Activated CD8-positive, alpha-beta memory T cell treated with anti-CD3 and anti-CD28 coated beads for 48 hours (primary cell): ENCODE measurements at places on chromosomes 6 and 20.

DNA sequence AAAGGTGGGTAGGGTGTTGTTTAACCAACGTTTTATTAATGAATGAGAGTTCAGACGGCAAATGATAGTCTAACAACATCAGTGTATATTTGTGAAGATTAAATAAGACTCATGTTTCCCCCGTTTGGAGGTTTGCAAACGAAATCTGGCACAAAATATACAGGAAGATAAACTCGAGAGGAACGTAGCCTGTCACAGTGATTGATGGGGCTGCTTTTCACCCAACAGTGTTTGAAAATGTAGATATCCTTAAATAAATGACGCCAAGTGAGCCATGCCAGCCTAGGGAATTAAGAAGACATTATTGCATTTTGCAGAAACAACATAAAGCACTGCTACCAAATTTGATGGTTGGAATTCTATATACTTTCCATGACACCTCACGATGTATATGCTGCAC, 696.5 kb upstream of the FLRT3 start:
- DNase-seq: no peak

DNA sequence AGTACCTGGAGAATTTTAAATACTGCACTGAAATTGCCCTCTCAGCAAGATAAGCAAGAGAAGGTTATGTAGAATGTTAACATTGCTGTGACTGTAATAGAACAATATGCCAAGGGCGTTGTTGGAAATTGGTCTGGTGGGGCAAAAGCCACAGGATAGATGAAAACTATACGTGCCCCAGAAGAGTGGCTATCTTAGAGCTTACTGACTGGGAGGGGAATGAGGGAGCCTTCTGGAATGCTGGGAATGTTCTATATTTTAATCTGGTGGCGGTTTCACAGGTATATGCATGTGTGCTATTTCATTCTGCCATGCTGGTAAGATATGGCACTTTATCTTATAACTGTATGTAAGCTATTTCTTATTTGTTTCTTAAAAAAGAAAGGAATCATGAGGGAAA, 35.2 kb upstream of the YWHAB start:
- no peak for DNase-seq

GRCh38 chr6:1509241-1509640, 100.5 kb upstream of the FOXC1 start:
- no peak for DNase-seq

DNA sequence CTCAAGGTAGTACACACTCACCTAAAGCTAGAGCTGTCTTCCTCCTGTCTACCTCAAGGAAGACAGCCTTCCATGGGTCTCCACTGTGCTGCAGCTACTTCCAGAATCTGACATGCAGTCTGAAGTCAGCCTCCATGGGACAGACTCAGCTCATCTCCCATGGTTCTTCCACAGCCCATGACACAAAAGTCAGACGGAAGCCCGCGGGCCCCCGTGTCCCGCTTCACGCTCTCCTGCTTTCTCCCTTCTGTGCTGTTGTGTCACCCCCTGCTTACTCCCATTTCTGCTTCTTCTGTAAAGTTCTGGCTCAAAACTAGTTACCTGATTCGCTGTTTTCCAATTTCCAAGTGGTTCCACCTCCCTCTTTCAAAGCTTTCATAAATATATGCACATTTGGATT, 184.5 kb downstream of the SYNE1 start:
- DNase-seq: no peak

- DNase-seq: no peak
Observed at GRCh38 chr6:114446342-114446741, 103.5 kb upstream of the HS3ST5 start.

DNA sequence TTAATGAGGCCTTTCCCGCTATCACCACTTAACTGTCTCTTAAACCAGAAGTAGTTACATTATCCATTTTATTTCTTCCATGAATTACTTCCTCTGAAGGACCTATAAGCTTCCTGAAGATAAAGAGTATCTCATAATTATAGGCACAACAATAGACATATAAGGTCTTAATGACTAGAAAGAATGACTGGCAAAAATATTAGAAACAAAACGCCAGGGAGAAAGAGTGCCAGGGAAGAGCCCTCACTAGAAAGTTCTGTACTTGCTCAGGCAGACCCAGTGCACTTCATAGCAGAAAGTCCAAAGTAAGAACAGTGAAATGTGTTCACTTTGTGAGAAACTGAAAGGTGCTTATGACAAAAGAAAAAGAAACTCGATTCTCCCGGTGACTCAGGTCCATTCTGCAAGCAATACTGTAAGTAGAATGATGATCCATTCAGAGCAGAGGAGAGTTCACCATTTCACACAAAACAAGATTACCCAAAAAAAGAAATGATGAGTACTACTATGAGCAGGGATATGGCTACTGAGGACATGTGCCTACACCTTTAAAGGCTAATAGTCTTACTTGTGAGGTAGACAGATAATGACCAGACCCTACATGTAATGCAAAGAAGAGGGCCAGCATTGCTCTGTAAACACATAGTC, 5.5 kb downstream of the ZNF334 start:
- no peak for DNase-seq

DNA sequence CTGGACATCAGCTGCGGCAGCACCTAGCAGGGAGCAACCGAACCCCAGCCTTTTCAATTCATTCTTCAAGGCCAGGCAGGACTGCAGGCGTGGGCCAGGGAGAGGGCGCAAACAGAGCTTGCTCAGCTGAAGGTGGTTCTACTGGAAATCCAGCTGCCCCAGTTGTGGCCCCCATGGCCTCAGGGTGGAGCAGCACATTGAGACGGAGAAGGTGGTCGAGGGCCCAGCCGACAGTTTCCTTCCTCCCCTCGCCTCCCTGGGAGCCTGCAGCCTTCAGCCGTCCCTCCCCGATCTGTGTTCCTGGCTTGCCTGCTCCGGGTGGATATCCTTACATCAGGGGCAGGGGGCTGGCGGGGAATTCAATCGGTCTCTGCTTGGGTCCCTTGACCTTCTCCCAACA, 217.8 kb downstream of the ANKRD60 start:
- DNase-seq: no peak

- no peak for DNase-seq
Observed at GRCh38 chr20:6579824-6580223, 187.7 kb upstream of the BMP2 start.

- no peak for DNase-seq
Observed at GRCh38 chr6:14660806-14661579, 543.4 kb downstream of the CD83 start.

- no peak for DNase-seq
Observed at GRCh38 chr20:3681352-3681930, 369 bp downstream of the ADAM33 start.

GRCh38 chr6:83220121-83220520, 27.0 kb downstream of the RWDD2A start:
- DNase-seq: no peak

- no peak for DNase-seq
Observed at GRCh38 chr6:46653439-46654195, 842 bp downstream of the SLC25A27 start.

- DNase-seq: no peak
Observed at GRCh38 chr6:159104931-159105330, 60.1 kb upstream of the TAGAP start.

DNA sequence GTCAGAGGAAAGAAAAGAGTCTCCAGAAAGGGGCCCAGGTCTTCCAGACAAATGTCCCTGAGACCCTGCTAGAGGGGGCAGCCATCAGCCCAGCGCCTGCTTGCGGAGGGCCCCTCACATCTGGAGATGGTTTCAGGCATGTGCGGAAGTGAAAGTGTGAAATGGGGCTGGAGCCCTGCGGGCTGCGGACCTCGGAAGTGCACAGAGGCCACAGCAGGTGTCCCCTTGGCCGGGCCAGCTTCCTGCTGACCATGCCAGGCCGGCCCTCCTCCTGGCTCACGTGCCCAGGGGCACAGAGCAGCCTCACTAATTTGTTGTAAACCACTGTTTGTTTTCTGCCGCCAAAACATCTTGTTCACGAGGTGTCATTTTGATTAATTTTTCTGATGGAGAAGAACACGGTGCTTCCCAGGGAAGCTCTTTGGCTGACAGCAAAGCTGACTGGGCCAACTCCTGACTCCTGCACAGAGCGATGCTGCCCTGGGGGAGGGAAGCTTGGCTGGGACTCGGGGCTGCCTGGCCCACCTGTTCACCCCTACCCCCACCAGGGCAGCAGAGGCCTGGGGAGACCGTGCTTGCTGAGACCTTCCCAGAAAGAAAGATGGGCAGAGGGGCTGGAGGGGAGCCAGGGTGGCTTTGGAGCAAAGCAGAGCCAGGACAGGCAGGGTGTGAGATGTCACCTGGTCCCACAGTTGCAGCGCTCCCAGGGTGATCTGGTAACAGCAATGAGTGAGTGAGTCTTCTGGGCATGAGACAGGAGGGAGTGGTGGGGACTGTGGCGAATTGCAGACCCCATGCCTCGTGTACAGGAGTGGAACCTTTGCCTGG, 54.2 kb downstream of the BCAS4 start:
- DNase-seq: no peak

- no peak for DNase-seq
Observed at GRCh38 chr6:89836639-89837222, 7.1 kb downstream of the CASP8AP2 start.

DNA sequence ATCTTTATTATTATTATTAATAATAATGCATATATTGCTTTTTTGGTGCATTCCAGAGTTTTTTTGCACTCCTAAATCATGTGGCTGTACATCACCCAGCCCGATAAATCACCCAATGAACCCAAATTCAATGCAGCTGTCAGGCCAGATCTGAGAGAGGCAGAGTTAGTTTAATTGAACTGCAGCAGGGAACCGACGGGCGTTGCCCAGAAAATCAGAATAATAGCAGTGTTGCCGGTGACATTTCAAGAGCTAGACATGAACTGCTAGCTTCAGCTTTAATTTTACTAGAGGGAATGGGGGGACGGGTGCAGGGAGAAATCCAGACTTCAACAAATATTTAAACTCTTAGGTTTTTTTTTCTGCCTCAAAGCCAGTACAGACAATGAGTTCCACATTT, 135.0 kb downstream of the CLIC5 start:
- DNase-seq: no peak

DNA sequence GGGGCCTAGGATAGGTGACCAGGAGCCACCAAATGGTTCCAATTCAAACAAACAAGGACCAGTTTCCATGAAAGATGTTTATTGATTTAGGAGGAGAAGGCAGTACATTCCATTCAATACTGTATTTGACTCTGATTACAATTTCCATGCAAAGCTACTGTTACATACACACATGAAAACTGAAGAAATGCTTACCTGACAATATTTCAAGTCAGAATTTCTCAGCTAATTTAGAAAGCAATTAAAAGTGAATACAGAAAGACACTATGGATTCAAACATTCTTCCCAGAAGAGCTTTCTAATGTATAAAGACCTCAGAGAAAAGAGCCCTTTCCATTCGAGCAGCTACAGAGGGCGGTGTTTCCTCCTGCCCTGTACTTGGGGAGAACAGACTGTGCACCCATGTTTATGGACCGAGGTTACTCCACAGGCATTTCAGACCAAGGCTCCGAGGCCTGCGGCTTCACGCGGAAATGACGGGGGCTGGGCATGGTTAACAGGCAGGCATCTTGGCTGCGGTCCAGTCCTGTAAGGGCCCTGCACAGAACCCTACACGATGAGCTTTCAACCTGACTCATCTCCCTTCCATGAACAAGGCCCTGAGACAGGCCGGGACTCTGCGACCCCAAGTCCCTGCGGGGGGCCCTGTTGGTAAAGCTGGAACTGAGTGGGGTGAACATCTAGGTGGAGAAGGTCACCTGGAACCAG, 25.7 kb upstream of the TCFL5 start:
- no peak for DNase-seq

DNA sequence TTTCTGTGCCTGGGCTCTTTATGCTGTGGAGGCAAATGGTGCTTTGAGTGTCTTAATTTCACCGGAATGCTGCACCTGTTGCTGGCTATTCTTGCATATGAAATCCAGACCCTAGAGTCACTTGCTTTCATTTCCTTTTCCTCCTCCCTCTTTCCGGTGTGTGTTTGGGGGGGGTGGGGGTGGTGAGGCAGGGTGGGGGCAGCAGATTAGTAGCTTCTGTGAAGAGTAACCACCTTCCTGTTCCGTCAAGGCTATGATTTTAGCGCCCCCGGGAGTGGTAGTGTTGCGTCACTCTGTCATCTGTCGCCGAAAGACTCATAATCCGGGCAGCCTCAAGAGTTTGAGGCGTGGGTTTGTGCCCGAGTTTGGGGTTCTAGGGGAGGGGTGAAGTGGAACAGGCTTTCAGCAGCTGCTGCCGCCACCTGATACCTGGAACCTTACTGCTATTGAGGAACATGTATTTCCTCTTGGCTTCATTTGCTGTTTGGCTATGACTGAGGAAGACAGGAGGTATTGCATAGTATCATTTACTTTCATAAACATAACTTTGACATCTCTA, 49.1 kb downstream of the UTRN start:
- DNase-seq: no peak

DNA sequence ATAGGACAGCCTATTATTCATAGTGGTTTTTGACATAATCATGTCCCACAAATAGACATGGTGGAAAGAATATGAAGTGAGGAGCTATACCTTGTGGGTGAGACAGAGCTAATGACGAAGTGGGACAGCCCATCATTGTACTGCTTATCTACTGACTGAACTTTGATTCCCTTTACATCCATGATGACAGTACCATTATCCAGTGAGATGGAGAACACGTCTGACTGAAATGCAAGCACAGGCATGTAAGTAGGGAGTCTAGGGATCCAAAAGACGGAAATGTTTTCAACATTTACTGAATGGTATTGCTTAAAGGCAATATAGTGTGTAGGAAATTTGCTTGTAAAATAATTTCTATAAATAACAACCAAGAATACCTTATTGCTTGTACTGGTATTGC, 43.5 kb downstream of the FAM229B start:
- no peak for DNase-seq

DNA sequence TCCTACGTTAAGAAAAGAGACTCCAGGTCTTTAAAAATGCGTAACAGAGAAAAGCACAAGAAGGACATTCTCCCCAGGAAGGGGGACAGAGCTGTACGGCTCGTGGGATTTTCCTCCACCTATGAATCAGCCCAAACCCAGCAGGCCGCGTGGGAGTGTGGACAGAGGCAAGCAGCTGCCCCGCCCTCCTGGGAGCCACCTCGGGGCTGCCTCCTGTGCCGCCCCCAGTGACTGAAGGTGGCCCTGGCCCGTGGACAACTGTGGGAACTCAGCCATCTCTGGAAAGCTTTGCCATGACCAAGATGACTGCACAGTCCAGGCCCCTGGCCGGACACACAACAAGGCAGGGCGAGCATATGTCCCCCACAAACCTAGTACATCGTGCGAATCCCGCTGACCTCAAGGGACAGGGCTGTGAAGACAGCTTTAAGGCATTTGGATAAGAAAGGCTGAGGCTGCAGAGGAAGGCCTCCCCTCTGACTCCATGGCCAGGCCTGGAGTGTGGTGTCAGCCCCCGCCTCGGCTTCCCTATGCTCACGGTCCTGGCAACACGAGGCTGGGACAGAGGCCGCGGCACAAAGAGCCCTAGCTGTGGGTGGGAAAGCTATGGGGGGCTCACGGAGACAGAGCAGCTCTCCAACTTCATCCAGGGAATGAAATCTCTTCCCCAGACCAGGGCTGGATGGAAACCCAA, 26.9 kb downstream of the PXDC1 start:
- no peak for DNase-seq

GRCh38 chr20:8647961-8648441, 420.9 kb upstream of the PLCB4 start:
- no peak for DNase-seq

- DNase-seq: no peak
Observed at GRCh38 chr20:48910347-48910781, 11.1 kb upstream of the ARFGEF2 start.
